ENCODE measurements at places on chromosomes 4 and X.
A peak's percentile ranks its signal among the peaks of the same experiment; 100 is the strongest.

DNA sequence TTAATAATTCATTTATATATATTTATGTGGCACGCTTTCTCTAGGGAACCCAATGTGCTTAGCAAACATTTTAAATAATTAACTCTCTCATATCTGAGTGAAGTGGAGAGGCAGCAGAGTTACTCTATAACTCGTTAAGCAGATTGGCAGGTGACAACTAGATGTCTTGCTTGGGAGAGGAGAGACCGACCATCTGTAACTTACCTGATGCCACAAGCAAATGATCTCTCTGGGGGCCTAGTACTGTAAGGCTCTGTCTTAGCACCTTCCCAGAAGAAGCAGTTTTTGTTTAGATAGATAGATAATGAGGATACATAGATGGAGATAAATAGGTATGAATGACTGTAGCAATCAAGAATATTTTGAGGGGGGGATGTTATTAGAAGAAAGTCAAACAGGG is 11.9 kb upstream of the SEL1L3 start:
- no peak for DNase-seq

DNA sequence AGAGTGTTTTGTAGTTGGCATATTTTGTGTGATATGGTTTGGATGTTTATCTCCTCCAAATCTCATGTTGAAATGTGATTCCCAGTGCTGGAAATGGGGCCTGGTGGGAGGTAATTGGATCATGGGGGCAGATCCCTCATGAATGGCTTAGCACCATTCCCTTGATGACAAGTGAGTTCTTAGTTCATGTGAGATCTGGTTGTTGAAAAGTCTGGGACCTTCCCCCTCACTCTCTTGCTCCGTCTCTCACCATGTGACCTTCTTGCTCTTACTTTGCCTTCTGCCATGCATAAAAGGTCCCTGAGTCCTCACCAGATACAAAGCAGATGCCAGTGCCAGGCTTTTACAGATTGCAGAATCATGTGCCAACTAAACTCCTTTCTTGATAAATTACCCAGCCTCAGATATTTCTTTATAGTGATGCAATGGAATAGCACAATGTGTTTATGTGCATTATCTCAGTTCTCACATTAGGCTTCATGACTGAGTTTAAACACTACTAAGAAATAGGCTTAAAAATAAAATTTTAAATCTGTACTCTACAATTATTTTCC is 1348.8 kb downstream of the STIM2 start:
- DNase-seq, result no peak

DNA sequence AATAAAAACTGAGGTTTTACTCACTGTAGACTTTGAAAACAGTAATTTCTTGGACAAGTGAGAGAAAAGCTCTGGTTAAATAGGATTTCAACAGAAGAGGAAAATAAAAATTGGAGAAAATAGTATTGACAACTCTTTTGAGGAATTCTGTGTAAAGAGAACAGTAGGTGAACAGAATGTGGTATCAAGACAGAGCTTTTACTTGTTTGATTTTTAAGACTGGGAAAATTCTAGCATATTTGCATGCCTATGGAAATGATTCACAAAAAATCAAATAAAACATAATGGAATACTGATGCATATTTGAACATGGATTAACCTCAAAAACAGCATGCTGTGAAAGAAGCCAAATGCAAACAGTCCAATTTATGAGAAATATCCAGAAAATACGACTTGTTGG is 504.6 kb downstream of the KCTD8 start:
- no peak for DNase-seq

- DNase-seq, result no peak
These were observed 78.5 kb downstream of the ELOVL6 start for GRCh38 chr4:110119880-110120279.

DNA sequence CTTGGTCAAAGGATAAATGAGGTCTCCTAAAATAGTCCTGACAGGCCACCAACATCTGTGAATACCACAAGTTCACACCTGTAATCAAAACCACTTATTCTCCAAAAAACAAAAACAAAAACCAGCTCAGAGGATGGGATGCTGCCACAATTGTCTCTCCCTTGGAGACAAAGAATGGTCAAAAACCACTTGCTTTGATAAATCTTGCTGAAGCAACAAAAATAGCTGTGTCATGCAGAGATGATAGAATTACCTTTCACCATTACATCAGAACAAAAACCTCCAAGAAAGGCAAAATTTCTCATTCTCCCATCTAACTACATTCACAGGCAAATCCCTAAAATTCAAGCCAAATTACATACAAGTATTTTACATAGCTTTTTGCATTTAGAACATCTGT is 180.4 kb downstream of the MAML3 start:
- DNase-seq, result no peak

GRCh38 chr4:109588176-109588575 is 28.1 kb downstream of the MCUB start:
- peak; percentile 4 for DNase-seq

DNA sequence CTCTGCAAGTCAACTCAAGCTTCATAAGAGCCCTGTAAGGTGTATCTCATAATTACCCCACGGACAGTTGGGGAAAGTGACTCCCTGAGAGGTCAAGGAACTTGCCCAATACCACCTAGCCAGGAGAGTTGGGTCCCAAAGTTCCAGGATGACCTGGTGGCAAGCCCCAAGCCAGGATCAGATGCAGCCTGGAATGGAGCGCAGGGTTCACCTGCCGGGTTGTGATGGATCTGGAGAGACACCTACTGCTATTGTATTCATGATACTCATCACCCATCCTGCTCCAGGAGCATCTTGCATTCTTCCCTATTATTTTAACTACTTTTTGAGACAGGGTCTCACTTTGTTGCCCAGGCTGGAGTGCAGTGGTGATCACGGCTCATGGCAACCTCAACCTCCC is 36.1 kb downstream of the ZBTB49 start:
- no peak for DNase-seq

DNA sequence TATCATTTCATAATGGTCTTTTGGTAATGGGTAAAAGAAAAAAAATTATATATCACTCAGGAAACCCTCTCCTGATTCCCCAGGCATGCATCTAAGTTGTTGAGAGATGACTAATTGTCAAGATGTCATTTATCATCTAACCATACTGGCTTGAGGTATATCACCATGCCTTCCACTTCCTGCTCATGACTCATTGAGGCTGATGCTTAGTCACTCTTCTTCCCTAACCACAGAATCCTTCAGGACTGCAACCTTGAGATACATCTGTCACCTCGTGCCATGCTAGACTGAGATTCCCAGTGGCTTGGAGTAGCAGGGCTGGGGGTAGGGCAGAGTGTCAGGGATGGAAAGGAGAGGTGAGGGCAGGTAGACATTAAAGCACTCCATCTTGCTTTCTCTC is 782.5 kb upstream of the INTU start:
- no peak for DNase-seq

DNA sequence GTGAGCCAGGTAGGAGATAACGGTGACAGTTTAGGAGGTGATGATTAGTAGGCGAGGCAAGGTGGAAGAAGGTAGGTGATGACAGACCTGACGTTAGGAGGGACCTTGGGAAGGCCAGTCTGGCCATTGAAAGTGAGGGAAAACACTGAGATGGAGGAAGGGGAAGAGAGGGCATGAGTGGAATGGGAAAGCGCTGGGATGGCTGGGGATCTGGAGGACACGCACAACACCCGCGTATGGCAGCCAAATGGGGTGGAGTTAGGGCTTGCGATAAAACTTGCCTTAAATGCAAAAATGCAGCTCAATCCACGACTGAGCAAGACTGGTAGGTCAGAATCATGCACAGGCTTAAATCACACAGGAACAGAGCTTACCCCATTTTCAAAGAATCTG is 605 bp upstream of the CDKL2 start:
- DNase-seq, result no peak

- no peak for DNase-seq
These were observed 67.4 kb downstream of the DMP1 start for GRCh38 chr4:87717276-87718031.

GRCh38 chr4:8329560-8329858 is 60.0 kb downstream of the HTRA3 start:
- DNase-seq, result no peak

DNA sequence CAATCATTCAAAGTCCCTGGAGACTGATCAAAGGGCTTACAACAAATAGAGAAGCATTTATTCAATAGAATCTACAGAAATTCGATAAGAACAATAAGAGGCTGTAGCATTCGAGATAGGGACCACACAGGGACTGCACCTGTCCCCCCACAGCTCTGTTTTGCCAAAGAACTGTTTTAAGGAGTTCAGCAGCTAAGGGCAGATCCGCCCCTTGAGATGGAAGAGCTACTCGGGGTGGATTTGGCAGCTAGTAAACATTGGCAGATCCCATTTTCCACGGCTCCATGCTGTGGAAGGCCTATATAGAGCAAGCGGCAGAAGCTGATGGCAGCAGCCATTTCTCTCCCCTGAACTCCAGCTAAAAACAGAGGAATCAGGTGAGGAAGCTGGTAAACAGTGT is 75.7 kb downstream of the GPR82 start:
- DNase-seq, result no peak

GRCh38 chrX:149207518-149207917 is 297.6 kb downstream of the IDS start:
- no peak for DNase-seq

DNA sequence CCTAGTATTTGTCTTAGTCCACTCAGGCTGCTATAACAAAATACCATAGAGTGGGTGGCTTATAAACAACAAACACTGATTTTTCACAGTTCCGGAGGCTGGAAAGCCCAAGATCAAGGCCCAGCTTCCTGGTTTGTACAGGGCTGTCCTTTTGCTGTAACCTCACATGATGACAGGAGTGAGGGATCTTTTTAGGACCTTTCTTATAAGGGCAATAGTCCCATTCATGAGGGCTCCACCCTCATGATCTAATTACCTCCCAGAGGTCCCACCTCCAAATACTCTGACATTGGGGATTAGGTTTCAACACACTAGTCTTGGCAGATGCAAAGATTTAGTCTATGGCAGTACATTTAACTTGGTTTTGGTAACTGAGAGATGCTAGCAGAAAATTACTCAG is 20.9 kb downstream of the GPAT3 start:
- no peak for DNase-seq

GRCh38 chr4:1852904-1853623 is 2.9 kb downstream of the LETM1 start:
- no peak for DNase-seq
